Fibroblast of villous mesenchyme (primary cell): ENCODE measurements at places on chromosomes 16 and 17.

DNA sequence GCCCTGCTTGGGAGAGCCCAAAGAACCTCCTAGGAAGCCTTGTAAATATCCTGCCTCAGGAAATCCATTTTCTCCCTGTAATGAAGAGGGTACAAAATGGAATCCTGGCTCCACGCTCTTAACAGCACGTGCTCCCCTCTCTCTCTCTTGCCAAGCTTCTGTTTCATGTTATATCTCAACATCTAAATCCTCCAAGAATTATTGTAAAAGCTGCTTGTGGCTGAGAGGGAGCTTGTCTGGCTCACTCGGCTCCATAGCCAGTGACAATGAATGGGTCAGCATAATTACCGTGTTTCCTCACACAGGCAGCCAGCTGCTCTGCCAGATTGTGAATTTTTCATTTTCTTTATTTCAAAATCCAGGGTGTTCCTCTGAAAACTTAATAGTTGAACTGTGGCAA lies 317.8 kb downstream of the RBFOX1 start:
- no peak for DNase-seq

- no peak for DNase-seq
Measured at GRCh38 chr16:11621920-11622651, 35.4 kb upstream of the LITAF start.

DNA sequence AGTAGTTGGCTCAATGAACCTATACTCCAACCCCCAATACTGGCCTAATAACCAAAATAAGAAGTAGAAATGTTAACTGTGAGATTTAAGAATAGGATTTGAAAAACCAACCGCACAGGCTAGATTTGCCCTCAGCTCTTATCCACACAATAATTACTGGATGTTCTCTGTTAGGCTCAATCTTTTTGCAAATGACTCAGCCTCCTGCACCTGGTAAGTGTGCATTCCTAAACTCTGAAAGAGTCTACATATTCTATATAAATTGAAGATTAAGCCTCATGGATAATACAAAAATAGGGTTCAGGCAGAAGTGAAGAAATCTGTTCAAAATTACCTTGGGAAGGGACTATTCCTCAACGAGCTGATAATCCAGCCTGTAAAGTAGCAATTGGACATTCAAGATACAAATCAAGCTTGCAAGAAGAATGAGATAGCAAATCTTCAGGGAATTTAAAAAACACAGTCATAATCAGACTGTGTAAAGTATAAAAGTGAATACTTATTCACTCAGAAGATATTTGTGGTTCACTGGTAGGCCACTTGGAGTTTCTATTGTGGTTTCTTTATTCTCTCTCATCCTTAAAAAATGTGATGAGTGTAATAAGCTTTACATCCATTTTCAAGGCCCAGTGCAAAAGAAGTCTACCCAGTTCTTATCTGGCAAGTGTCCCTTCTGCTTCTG lies 931.9 kb upstream of the SOX9 start:
- DNase-seq = peak; percentile 86

GRCh38 chr17:80246726-80247125 lies 13.9 kb upstream of the RNF213 start:
- no peak for DNase-seq

DNA sequence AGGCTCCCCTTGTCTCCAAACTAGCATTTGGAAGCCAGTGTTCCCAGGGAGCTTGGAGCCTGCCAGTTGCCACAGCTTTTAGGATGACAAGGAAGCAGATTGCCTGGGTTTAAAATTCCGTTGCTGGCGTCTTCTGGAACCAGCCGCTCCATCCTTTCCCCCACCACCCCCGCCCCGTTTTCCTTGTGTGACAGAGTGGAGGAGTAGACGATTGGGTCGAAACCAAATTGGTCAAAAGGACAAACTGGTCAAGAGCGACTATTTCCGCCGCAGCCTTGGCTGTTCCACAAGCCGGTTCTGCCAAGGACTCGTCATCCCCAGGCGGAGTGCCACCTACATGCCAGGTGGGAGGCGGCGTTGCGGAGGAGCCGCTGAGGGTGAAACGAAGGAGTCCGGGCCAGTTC lies 91.1 kb downstream of the RPA1 start:
- no peak for DNase-seq

- no peak for DNase-seq
Measured at GRCh38 chr16:27284865-27285675, 16.5 kb upstream of the NSMCE1 start.

DNA sequence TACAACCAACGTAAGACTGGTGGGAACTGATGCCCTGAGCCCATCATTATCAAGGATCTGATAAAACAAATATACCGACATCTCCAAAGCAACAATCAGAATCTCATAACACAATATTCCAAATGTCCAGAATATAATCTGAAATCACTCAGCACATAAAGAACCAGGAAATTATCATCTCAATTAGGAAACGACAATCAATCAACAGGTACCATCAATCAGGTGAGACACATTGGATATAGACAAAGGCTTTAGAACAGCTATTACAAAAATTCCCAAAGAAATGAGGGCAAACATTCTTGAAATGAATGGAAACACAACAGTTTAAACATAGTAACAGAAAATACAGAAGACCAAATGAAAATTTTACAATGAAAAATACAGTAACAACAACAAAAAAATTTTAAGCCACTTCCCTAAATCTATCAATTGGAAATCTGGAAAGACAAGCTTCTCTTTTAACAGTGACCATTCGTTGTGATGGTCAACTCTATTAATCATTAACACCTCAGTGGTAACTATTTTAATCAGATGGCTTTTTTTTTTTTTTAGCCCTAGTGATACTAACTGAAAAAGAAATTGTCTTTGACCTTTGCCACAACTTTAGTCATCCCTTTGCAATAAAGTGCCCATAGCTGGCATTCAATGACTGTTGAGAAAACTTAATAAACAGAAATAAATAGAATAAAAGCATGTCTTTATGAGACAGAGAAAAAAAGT lies 70.4 kb downstream of the USP32 start:
- no peak for DNase-seq

DNA sequence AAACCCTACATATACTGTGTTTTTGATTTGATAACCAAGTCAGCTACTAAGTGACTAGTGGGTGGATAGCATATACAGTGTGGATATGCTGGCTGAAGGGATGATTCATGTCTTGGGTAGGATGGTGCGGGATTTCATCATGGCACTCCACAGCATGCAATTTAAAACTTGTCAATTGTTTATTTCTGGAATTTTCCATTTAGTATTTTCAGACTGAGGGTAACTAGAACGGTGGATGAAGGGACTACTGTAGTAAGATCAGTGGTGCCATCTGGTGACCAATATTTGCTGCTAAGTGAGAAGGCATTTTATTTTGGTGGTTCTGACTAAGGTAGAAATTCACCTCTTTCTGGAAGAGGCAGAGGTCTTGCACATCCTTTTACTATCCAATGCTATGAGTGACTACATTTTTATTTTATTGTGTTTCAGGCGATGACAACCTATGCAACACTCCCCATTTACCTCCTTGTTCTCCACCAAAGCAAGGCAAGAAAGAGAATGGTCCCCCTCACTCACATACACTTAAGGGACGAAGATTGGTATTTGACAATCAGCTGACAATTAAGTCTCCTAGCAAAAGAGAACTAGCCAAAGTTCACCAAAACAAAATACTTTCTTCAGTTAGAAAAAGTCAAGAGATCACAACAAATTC lies 3.1 kb downstream of the CDC6 start:
- DNase-seq = peak; percentile 98

DNA sequence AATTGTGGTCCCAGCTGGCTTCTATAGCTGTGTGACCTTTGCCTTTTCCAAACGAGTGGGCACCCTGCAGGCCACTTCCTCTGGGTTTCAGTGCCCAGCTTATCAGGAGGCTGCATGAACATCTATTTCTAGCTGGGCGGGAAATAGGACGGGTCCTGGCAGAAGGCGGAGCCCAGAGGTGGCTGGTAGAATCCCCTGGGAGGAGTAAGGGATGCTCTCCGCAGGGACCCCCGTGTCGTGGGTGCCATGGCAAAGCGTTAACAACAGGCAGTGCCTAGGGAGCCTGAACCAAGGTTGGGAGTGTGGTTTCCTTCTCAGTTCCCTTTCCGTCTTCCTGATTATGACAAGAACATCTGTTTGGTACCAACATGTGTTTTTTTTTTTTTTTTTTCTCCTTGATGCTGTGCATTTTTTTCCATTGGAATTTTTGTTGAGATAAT lies 58.2 kb downstream of the PLCG2 start:
- DNase-seq = no peak

GRCh38 chr16:57345021-57345420 lies 13.6 kb upstream of the CCL22 start:
- DNase-seq = no peak

- DNase-seq = no peak
Measured at GRCh38 chr17:28219771-28220170, 99.2 kb upstream of the TMEM97 start.

- peak; percentile 5 for DNase-seq
Measured at GRCh38 chr16:19396555-19397011, 21.1 kb upstream of the TMC5 start.

DNA sequence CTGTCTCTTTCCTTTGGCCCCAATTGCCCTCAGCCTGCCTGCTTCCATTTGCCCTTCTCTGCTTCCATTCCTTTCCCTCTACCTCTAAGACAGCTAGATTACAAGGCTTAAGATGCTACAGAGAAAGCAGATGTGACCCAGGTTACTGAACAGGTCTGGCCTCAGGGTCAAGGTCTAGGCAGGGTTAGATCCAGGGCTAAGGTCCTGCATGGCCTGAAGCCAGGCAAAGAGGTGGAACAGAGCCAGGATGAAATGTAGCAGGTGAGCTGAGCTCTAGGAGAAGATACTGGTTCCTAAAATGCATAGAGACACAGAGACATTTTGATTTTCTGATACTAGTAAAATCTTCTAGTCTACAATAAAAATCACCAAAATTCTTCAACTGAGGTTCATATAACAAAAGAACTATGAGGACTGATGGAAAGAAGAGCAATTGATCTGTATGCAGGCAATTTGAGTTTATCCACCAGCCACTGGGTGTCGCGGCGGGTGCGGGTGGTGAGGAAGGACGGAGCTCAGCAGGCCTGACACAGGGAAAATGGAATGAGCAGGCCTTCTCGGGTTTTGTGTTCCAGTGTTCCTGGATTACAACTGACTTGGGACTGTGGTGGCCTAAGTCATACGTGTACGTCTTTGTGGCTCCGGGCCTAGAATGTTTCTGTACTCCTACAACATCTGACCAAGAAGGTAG lies 95.9 kb downstream of the MYH10 start:
- DNase-seq = no peak

- peak; percentile 85 for DNase-seq
Measured at GRCh38 chr17:61314368-61315078, 85.1 kb upstream of the TBX2 start.

GRCh38 chr17:8163978-8164814 lies 1.4 kb upstream of the VAMP2 start:
- peak; percentile 81 for DNase-seq

- DNase-seq = no peak
Measured at GRCh38 chr17:37713028-37713431, 31.8 kb downstream of the HNF1B start.

GRCh38 chr16:4407543-4408322 lies 8.7 kb downstream of the CORO7 start:
- DNase-seq = peak; percentile 63

DNA sequence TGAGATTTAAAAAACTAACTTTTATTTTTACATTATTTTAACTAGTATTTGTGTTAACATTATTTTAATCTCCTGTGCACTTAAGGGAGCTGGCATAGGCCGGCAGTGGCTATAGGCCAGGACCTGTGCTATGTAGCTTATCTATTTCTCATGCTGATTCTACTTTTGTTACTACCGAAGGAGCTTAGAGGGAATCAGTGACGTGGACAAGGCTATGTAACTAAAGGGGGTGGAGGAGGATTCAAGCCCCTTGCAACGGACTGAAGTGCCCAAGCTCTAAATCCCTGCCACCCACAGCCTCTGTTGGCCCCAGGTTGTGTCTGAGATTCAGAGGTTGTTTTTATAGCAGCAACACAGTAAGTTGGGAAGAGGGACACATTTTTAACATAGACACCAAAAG lies 356.4 kb downstream of the WWOX start:
- DNase-seq = peak; percentile 70

GRCh38 chr17:72511874-72512273 lies 391.1 kb downstream of the SOX9 start:
- DNase-seq = no peak

DNA sequence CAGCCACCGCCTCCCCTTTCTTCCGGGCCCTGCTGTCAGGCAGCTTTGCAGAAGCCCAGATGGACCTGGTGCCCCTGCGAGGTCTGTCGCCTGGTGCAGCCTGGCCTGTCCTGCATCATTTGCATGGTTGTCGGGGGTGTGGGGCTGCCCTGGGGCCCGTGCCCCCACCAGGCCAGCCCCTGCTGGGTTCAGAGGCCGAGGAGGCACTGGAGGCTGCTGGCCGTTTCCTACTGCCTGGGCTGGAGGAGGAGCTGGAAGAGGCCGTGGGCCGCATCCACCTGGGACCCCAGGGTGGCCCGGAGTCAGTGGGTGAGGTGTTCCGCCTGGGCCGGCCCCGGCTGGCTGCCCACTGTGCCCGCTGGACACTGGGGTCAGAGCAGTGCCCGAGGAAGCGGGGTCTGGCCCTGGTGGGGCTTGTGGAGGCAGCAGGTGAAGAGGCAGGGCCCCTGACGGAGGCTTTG lies 5.5 kb upstream of the TGFB1I1 start:
- DNase-seq = no peak

DNA sequence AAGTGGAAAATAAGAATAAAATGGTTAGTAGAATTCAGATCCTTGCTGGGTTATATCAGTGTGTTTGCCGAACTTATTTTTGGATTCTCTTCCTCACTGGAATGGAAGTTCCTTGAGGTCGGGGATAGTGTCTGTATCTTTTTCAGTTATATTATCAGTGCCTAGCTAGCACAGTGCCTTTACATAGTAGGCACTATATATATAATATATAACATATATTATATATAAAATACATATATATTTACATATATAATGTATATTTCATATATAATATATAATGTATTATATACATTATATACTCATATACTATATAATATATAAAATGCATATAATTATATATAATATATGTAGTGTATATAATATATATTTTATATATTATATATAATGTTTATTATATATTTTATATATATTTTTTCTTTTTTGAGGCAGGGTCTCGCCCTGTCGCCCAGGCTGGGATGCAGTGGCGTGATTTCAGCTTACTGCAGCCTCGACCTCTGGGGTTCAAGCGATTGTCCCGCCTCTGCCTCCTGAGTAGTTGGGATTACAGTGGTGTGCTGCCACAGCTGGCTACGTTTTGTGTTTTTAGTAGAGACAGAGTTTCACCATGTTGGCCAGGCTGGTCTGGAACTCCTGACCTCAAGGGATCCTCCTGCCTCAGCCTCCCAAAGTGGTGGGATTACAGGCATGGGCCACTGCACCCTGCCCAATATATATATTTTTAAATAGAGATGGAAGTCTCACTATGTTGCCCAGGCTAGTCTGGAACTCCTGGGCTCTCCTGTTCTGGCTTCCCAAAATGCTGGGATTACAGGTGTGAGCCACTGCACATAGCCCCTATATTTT lies 3.2 kb downstream of the NFATC3 start:
- DNase-seq = no peak

- DNase-seq = no peak
Measured at GRCh38 chr16:66278604-66279262, 87.8 kb upstream of the CDH5 start.

GRCh38 chr16:23504076-23504452 lies 6.2 kb downstream of the GGA2 start:
- DNase-seq = peak; percentile 75

- DNase-seq = no peak
Measured at GRCh38 chr16:80671281-80671849, 130.6 kb downstream of the DYNLRB2 start.
